ENCODE measurements at places on chromosomes 6 and 20.

GRCh38 chr6:56062836-56063235 is 184.5 kb downstream of the COL21A1 start:
- no peak for DNase-seq

DNA sequence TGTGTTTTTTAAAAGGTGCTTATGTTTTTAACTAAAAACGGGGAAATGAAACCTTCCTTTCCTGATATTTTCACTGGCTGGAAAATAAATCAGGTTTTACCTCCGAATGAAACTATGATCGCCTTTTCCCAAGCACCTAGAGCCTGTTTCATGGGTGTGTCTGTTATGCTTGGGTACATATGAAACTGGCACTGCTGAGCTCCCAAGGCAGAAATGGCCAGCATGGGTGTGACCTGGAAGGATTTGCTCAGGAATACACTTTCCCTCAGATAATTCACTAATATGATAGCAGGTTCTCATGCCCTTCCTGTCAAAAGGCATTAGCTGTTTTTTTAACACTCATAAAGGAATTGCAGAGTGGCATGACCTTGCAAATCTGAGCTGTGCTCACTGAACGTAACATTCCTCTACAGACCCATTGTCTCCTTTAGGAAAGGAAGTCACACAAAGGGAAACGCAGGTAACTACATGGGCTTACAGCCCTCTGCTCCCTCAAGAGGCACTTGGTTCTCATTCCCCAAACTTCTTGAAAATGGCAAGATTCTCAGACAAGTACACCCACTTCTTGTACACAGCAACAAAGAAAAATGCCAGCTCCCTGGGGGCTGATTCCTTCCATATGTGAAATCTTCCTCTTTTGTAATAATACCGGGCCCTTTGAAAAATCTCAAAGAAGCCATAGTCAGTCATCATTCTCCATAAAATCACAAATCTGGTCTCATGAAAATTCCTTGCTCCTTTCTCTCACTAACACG is 72.7 kb downstream of the METTL24 start:
- DNase-seq = no peak

GRCh38 chr6:143286251-143286795 is 164.2 kb downstream of the ADAT2 start:
- DNase-seq = no peak

DNA sequence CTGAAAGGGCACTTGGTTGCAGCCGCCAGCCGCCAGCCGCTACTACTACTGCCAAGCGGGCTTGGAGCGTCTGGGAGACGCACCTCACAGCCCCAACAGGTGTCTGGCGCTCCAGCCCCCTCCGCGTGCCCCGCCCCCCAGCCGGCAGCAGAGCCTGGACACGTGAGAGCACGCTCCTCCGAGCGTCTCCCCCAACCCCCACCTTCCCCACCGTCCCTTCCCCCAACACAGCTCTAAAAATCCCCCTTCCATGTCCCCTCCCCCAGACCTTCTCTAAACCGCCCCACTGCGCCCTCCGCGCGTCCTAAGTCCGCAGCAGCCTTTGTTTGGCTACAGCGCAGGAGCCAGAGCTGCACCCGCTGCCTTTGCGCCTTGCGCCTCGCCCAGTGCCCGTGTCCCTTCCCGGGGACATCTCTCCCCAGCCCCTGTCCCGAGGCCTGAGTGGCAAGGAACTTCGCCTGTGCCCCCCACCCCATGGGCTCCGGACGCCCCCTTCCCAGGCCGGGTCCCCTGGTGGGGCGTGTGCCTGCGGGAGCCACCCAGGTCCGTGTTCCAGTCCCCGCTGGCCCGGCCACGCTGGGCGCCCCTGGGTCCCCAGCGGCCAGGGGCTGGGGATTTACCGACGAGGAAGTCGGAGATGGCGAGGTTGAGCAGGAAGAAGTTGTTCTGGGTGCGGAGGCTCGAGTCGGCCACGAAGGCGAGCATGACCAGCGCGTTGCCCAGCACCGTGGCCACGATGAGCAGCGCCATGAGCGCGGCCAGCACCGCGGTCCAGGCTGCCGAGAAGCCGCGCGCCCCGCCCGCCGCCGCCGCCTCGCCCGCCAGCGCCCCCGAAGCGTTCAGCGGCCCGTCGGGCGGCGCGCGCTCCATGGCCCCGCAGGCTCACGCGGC is 732 bp downstream of the HRH3 start:
- no peak for DNase-seq

DNA sequence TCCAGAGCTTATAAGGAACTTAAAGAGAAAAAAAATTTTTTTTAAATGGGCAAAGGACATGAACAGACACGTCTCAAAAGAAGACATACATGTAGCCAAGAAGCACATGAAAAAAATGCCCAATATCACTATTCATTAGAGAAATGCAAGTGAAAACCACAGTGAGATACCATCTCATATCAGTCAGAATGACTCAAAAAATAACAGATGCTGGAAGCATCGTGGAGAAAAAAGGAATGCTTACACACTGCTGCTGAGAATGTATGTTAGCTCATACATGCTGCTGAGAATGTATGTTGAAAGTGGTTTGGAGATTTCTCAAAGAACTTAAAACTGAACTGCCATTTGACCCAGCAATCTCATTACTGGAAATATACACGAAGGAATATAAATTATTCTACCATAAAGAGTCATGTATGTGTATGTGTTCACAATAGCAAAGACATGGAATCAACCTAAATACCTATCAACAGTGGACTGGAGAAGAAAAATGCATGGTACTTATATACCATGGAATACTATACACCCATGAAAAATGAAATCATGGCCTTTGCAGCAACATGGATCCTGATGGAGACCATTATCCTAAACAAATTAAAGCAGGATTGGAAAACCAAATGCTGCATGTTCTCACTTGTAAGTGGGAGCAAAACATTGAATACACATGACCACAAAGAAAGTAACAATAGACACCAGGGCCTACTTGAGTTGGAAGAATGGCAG is 5.2 kb downstream of the OR11A1 start:
- no peak for DNase-seq
